Esophagus muscularis mucosa (tissue), 4 donors: ENCODE measurements at places on chromosomes 2 and 18. TPM values are rescaled to one million over a fixed set of nuclear protein-coding genes. Genes with fewer than 3 reads are reported as not detected.

The LHCGR gene
- 0.65 TPM for total RNA-seq

DNA sequence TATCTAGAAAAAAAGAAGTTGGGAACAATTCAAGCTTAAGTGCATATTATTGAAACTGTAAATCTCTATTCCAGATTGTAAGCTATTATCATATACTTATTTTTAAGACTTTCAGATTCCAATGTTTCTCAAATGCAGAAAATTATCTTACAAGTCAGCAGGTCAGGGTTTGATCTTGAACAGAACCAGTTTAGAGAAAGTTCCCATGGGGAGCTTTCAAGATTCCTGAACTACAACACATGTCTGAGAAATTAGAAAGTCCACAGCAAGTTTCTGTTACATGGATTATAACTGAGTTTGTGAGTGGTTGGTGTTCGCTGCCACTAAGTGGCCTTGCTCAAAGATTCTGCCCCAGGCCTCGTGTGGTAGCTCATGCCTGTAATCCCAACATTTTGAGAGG lies 31.6 kb upstream of the SP3 start:
- no peaks in the 10 kb centered on the region for H3K36me3 ChIP-seq
- no peak for DNase-seq
- peaks cover 39% of the 10 kb centered on the region for H3K4me1 ChIP-seq
- no peaks in the 10 kb centered on the region for H3K27me3 ChIP-seq

The PDCD1 gene
- 0.83 TPM for total RNA-seq

DNA sequence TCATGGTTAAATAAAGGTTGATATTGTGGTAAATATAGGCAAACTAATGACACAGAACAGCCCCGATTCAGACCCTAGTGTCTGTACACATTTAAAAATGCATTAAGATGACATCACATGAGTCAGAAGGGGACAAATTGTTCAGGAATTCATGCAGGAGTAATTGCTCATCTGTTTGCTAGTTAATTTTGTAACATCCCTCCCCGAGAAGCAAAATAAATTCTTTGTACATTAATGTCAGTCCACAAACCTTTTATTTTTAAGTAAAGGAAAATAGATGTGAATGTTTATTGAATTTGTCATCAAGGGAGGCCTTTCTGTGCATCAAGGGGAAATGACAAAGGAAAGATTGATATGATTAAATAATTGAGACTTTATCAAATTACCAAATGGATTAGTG lies 69.9 kb downstream of the SH3BP4 start:
- peaks cover 14% of the 10 kb centered on the region for H3K4me1 ChIP-seq
- no peaks in the 10 kb centered on the region for H3K36me3 ChIP-seq
- DNase-seq = no peak
- no peaks in the 10 kb centered on the region for H3K27me3 ChIP-seq
- H3K4me3 ChIP-seq = no peak overlapping the region

The COL4A3 gene
- total RNA-seq = 10.8 TPM

DNA sequence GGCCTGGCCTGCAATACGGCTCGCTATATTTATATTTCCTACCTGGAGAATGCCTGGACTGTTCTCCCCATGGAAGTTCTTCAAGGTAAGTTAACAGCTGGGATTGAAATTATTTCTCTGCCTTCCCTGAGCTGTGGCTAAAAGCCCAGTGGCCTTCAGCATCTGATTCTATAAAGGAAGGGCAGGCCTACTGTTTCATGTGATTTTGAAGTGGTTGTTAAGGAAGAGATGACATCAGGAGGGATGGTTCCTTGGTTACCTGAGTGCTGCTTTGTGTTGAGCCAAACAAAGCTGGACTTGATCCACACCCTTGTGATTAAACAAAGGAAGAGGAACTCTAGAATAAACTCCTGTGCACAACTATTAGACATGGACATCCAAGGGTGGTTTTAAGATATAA lies 61.6 kb downstream of the MFSD6 start:
- H3K36me3 ChIP-seq = no peaks in the 10 kb centered on the region
- H3K27me3 ChIP-seq = no peaks in the 10 kb centered on the region
- no peak for DNase-seq
- H3K4me1 ChIP-seq = peaks cover 38% of the 10 kb centered on the region

DNA sequence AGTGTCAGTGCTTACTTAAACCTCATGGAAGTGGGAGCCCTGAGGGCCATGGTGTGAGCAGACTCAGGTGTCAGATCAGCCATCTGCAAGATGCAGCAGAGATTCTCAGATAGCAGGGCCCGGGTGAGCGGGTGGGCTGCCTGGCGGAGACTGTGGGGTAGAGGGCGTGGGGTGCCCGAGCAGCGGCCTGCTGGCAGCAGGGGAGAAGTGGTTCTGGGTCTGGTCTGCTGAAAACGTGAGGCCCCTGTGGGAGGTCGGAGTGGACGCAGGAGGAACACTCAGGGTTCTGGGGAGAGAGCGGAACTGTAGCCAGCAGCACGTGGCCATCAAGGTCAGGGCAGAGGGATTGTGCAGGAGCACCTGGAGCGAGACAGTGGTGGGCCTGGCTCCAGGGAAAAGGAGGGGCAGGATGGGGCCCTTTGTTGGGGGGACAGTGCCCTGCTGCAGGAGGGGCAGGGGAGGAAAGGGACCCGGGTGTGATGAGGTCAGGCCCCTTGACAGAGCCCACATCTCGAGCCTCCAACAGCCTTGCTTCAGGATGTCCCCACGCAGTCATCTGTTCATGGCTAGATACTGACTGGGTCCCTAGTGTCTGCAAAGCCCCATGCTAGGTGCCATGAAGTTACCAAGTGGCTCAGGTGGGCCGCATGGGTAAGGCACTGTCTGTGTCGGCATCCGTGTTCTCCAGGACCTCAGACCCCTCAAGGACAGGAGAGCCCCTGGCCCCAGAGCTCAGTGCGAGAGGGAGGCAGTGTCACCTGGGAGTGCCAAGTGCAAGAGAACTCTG lies 2.7 kb upstream of the ESPNL start:
- H3K4me3 ChIP-seq = no peak overlapping the region
- H3K4me1 ChIP-seq = no peaks in the 10 kb centered on the region
- no peak overlapping the region for H3K27ac ChIP-seq
- H3K36me3 ChIP-seq = peaks cover 4% of the 10 kb centered on the region

- H3K27me3 ChIP-seq = no peaks in the 10 kb centered on the region
- H3K27ac ChIP-seq = peak overlapping the region; percentile 8
- H3K36me3 ChIP-seq = no peaks in the 10 kb centered on the region
- peaks cover 20% of the 10 kb centered on the region for H3K4me1 ChIP-seq
- peak overlapping the region; percentile 10 for H3K4me3 ChIP-seq
Observed at GRCh38 chr2:188527581-188527993, 235.9 kb downstream of the GULP1 start.

- H3K4me1 ChIP-seq = no peaks in the 10 kb centered on the region
- DNase-seq = no peak
- peaks cover 36% of the 10 kb centered on the region for H3K36me3 ChIP-seq
- H3K27me3 ChIP-seq = no peaks in the 10 kb centered on the region
- no peak overlapping the region for H3K27ac ChIP-seq
- no peak overlapping the region for H3K4me3 ChIP-seq
Observed at GRCh38 chr18:79720359-79720733, 40.7 kb downstream of the CTDP1 start.

- no peak overlapping the region for H3K27ac ChIP-seq
- no peaks in the 10 kb centered on the region for H3K36me3 ChIP-seq
- H3K4me3 ChIP-seq = no peak overlapping the region
- H3K4me1 ChIP-seq = peaks cover 12% of the 10 kb centered on the region
Observed at GRCh38 chr18:8726281-8726680, 20.9 kb downstream of the MTCL1 start.

DNA sequence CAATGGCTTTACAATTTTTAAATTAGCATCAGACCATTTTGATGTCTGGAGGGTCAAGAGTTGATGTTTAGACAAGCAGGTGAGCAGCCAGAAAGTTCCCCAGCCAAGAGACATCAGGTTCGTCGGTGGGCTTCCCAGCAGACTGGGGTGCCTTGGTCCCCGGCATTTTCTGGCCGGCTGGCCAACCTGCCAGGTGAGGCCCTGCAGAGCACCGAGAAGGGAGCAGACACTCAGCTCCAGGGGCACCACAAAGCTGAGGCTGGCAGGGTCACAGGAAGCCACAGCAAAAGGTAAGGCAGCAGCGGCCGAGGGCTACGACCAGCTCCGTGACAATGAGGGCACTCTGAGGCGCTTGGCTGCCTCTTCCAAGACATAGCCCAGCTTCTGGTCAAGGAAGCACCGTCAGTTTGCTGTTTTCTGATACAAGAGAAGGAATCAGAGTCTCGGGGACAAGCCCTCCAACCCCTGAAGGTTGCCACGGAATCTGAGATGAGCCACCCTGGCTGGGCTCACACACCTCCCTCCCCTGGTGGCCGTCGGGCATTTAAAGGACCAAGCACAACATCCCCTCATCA lies 229.0 kb downstream of the MGAT5 start:
- H3K27me3 ChIP-seq = no peaks in the 10 kb centered on the region
- no peak overlapping the region for H3K4me3 ChIP-seq
- no peak overlapping the region for H3K27ac ChIP-seq
- H3K4me1 ChIP-seq = no peaks in the 10 kb centered on the region
- H3K36me3 ChIP-seq = no peaks in the 10 kb centered on the region
